NCI-H1417 (cell line): ENCODE measurements at places on chromosomes 5 and 9.

- DNase-seq: no peak
These were observed 93.1 kb upstream of the TRPC7 start for GRCh38 chr5:136458481-136458880.

- no peak for DNase-seq
These were observed 247.6 kb upstream of the FBXL7 start for GRCh38 chr5:15252331-15252730.

- DNase-seq: no peak
These were observed 209.8 kb downstream of the CDH12 start for GRCh38 chr5:22643356-22643755.

DNA sequence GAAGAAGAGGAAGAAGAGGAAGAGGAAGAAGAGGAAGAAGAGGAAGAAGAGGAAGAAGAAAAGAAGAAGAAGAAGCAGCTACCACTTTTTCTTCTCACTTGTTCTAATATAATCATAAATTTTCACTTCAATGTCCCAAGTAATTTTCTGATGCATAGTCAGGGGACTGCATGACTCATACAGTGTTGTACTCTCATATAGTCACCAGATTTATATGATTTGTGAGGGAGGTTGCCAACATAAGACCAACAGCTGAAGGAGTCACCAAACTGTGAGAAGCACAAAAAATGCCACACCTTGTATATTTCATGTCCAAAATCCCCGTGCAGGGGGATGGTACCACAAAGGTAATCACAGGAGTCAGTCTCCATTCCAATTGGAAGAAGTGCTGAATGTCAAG lies 32.7 kb upstream of the DMRTA1 start:
- no peak for DNase-seq

- DNase-seq: peak; percentile 3
These were observed 66.1 kb downstream of the HAPLN1 start for GRCh38 chr5:83654427-83654994.
